ENCODE measurements at places on chromosomes 12 and 14. TPM values are rescaled to one million over a fixed set of nuclear protein-coding genes. Genes with fewer than 3 reads are reported as not detected.

Gene POLR3B
- total RNA-seq, result 13.4 TPM

Gene ZNF10
- 17.3 TPM for total RNA-seq

Gene GLS2
- 17.0 TPM for total RNA-seq

Gene PNN
- 167 TPM for total RNA-seq

Gene SLC5A8
- 0.07 TPM for total RNA-seq

Gene SLC17A8
- total RNA-seq, result not detected

Gene LALBA
- total RNA-seq, result not detected

Gene KRT83
- not detected for total RNA-seq

Gene SDS
- total RNA-seq, result 0.13 TPM

Gene PMCH
- not detected for total RNA-seq

Gene FOXN4
- 0.29 TPM for total RNA-seq

Gene GALNT8
- 5.4 TPM for total RNA-seq

Gene AMN
- total RNA-seq, result 1.9 TPM

Gene LEMD3
- 38.1 TPM for total RNA-seq

Gene GPN3
- total RNA-seq, result 47.6 TPM

Gene CLEC4E
- total RNA-seq, result not detected

Gene BCAT1
- total RNA-seq, result 244 TPM

Gene SERPINA1
- total RNA-seq, result not detected

GRCh38 chr14:89384023-89384422 lies 33.0 kb downstream of the FOXN3 start:
- no peak for DNase-seq

- no peak for DNase-seq
Measured at GRCh38 chr12:46470036-46470627, 97.6 kb upstream of the SLC38A2 start.

GRCh38 chr12:58841058-58841798 lies 79.1 kb downstream of the LRIG3 start:
- DNase-seq, result peak; percentile 59

DNA sequence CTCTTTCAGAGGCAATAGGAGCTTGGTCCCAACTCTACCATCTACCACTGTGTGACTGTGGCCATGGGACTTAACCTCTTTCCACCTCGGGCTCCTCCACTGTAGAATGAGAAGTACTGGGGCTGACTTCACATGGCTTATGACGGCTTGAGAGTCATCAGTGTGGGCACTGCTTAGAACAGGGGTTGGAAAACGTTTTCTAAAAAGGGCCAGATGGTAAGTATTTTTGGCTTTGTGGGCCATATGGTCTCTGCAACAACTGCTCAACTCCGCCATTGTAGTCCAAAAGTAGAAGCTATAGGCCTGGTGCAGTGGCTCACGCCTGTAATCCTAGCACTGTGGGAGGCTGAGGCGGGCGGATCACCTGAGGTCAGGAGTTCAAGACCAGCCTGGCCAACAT lies 69.2 kb upstream of the LTA4H start:
- DNase-seq, result no peak

GRCh38 chr12:126258190-126258589 lies 1193.0 kb downstream of the AACS start:
- no peak for DNase-seq

DNA sequence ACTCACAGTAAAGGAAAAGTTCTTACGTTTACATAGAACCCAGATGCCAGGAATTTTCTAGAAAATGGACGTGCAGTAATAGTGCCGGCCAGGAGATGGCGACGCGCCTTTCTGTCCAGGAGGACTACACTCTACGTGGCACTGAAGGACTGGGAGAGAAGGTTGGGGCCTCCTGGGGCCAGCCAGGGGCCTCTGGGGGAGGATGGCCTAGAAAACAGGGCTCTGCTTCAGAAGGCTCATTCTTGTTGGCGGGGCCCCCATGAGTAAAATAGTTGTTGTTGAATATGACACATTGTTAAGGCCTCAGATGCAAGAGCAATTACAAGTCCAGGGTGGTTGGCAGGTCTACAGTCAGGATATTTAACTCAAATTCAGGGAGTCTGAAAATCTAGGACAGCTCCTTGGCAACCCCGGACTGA lies 120.1 kb upstream of the MAX start:
- peak; percentile 66 for DNase-seq

DNA sequence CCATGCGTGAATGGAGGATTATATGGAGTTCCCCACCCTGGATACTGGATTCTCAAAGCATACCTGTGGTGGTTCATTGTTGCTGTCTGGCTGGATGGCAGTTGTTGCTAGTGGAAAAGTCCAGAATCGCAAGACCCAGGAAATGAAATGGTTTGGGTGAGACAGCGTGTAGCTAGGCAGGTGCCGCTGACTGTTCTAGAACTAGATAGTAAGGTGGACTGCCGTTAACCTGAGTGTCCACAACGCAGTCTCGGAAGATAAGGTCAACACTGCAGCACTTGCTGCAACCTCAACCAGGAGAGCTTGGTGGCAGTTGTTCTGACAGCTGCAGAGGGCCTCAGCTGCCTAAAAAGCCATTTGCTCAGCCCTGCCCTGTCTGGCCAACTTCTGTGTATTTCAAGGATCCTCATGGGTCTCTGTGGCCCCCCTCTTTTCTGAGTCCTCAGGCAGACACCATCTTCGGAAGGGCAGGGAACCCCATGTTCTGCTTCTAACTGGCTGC lies 15.5 kb upstream of the IRF2BPL start:
- no peak for DNase-seq

DNA sequence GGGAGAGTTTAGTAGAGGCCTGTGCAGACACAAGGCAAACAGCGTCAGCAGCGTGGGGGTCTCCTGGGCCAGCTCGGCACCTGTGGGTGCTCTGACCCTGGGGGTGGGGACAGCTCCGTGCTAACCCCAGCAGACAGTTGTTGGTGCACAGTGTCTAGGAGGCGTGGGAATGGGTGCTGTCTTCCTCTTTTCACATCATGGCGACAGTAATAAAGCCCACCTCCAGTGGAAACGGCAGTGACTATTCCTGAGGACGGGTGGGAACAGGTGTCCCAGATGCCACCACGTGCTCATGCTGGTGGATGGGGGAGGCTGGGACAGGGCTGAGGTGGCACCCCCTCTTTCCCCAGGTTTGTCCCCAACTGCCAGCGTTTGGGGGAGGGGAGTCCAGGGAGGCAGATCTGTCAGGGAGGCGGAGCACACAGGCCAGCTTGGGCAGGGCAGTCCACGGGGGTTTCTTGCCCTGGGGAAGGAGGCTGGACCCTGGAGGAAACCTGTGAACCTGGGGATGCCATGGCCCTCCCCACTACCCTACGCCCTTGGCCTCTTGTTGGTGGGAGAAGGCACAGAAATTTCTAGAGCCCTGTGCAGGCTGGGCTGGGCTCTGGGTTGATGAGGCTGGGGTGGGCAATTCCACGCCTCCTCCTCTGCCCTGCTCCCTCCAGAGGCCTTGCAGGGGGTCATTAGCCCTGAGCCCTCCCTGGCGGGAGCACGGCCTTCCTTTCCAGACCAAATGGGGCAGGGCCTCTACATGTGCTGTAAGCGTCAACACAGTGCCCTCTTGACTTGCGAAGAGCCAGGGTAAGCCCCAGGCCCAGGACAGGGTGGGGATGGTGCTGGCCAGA lies 3.8 kb downstream of the ZBTB42 start:
- no peak for DNase-seq

- peak; percentile 53 for DNase-seq
Measured at GRCh38 chr12:114685869-114686268, 1.9 kb upstream of the TBX3 start.

GRCh38 chr12:71166280-71166679 lies 8.5 kb upstream of the TSPAN8 start:
- DNase-seq, result no peak

- no peak for DNase-seq
Measured at GRCh38 chr12:71562676-71563595, 100.7 kb downstream of the ZFC3H1 start.

DNA sequence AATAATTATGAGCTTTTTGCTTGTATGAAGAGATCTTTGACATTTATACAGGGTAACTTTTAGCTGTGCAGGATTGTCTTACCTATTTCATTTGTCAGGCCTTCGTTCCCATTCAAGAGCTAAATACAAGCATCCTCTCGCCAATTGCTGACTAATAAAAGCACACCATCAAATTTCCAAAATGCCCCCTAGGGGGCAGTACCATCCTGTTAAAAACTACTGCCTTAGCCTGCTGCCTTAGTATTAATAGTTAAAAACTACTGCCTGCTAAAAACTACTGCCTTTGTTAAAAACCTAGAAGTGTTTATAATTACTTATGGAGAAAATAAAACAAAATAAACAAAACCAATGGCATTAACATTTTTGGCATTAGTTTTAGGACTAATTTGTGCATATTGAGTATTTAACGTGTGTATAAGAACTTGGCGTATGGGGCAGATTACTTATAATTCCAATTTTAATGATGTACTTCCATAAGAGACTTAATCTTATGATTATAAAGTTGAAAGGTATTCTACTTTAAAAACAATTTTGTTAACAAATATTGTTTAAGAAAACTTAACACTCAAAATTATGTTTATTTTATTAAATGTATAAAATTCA lies 3.0 kb upstream of the IFI27L2 start:
- DNase-seq, result peak; percentile 54

- DNase-seq, result no peak
Measured at GRCh38 chr14:60315196-60315990, 66.4 kb downstream of the PPM1A start.

GRCh38 chr12:57151741-57152630 lies 4.6 kb upstream of the LRP1-AS start:
- DNase-seq, result no peak

DNA sequence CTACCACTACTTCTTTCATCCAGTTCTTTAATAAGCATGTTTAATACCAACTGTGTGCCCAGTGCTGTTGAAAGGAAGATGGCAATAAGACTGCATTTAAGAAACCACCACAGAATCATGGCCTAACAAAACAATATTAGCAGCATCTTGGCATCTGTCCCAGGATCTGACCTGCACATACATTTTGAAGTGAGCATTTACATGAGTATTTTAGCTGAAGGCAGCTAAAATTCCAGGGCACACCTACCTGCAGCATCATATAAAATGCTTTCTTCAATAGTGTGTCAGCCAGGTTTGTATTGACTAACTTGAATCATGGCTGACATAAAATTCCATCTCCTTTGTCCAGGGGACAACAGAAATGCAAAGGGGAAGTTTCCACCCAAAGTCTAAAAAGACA lies 65.0 kb upstream of the ARHGAP5 start:
- no peak for DNase-seq

GRCh38 chr12:2580821-2581220 lies 213.9 kb upstream of the FKBP4 start:
- no peak for DNase-seq

GRCh38 chr12:63944586-63945228 lies 100.2 kb downstream of the SRGAP1 start:
- no peak for DNase-seq

DNA sequence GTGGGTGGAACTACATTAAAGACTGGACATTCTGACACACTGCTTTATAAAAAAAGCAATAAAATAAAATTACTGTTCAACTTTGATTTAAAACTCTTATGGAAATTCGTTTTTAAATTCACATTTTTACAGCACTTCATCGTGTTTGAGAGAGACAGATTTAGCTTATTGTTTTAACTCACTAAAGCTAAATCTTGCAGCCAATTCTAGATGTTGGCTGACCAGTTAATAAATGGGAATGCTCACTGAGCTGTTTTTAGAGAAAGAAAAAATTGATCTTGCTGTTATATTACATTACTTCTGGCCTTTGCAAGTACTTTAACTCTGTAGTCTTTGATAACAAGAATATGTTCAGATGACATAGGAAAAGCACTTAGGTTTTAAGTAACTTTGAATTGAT lies 157.1 kb downstream of the PLCZ1 start:
- DNase-seq, result no peak

GRCh38 chr12:111692575-111693210 lies 6.8 kb downstream of the ACAD10 start:
- DNase-seq, result peak; percentile 63

DNA sequence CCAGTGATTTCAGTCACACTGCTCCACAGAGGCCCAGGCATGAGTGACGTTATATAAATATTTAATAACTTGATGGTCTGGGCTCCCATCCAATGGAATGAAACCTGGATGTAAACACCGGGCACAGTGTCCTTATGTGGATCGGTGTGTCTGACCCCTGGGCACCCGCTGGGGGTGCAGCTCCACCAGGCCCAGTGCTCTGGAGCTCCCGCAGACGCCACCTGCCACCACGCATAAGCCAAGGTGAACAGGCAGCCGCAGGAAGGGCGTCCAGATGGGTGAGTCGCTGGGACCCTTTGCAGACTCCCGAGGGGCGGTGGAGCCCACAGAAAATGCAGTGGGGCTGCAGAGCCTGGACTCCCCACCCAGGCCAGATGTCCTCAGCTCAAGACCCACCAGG lies 121.6 kb downstream of the SCARB1 start:
- DNase-seq, result no peak

GRCh38 chr14:74134484-74134883 lies 49.7 kb downstream of the LIN52 start:
- DNase-seq, result no peak

DNA sequence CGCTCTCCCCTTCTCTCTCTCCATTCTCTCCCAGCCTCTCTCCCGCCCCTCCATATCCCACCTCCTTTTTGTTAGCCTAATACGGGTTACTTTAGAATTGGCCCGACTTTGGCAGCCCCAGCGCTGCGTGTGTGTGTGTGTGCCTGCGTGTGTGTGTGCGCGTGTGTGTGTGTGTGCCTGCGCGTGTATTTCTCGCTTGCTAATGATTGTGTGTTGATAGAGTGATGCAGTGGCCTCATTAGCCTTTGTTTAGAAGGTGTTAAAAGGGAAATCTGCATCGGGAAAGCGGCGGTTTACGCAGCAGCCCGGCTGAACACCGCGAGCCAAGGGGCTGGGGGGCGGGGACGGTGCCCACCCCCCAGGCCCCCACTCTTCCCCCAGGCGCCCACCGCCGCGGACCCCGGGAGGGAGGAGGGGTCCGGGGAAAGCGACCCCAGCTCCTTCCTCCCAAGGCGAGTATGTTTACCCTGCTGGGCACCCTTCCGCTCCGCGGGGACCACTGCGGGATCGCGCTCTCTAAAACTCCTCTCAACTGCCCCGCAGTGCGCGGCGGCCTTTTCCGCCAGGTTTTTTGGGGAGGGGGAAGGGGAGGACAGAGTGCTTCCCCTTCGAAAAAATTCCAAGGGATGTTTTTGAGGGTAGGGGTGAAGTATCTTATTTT lies 6.8 kb upstream of the LHX5 start:
- DNase-seq, result no peak

DNA sequence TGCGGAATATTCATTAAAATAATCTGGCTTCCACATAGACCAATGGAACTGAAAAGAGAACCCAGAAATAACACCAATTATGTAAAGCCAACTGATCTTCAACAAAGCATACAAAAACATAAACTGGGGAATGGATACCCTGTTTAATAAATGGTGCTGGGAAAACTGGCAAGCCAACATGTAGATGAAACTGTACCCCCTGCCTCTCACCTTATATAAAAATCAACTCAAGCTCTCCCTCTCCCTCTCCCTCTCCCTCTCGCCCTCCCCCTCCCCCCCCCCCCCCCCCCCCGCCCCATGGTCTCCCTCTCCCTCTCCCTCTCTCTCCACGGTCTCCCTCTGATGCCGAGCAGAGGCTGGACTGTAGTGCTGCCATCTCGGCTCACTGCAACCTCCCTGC lies 13.1 kb upstream of the SPTSSA start:
- no peak for DNase-seq

DNA sequence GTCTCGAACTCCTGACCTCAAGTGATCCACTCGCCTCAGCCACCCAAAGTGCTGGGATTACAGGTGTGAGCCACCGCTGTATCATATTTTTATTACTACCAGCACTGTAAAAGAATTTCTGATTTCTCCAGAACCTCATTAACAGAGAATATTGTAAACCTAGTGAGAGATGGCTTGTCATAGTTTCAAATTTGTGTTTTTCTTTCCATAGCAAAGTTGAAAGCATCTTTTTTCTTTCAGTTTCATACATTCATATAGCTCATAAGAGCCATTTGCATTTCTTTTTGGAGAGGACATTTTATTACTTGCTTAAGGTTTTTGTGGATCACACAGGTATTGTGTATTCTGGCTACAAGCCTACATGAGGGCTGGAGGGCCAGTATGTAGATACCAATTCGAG lies 58.0 kb downstream of the MIS18BP1 start:
- no peak for DNase-seq

Measured in H9 (cell line).